ENCODE measurements at places on chromosomes 12 and 14.
A peak's percentile ranks its signal among the peaks of the same experiment; 100 is the strongest.

- no peak for DNase-seq
Observed at GRCh38 chr12:129331356-129332085, 478.2 kb downstream of the GLT1D1 start.

- DNase-seq: no peak
Observed at GRCh38 chr12:121214855-121215745, 5.2 kb downstream of the P2RX4 start.

DNA sequence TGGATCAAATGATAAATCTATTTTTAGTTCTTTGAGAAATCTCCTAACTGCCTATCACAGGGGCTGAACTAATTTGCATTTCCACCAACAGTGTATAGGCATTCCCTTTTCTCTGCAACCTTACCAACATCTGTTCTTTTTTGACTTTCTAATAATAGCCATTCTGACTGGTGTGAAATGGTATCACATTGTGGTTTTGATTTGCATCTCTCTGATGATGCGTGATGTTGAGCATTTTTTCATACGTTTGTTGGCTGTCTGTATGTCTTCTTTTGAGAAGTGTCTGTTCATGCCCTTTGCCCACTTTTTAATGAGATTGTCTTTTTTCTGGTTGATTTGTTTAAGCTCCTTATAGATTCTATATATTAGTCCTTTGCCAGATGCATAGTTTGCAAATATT lies 67.1 kb downstream of the IFNG-AS1 start:
- DNase-seq: no peak

DNA sequence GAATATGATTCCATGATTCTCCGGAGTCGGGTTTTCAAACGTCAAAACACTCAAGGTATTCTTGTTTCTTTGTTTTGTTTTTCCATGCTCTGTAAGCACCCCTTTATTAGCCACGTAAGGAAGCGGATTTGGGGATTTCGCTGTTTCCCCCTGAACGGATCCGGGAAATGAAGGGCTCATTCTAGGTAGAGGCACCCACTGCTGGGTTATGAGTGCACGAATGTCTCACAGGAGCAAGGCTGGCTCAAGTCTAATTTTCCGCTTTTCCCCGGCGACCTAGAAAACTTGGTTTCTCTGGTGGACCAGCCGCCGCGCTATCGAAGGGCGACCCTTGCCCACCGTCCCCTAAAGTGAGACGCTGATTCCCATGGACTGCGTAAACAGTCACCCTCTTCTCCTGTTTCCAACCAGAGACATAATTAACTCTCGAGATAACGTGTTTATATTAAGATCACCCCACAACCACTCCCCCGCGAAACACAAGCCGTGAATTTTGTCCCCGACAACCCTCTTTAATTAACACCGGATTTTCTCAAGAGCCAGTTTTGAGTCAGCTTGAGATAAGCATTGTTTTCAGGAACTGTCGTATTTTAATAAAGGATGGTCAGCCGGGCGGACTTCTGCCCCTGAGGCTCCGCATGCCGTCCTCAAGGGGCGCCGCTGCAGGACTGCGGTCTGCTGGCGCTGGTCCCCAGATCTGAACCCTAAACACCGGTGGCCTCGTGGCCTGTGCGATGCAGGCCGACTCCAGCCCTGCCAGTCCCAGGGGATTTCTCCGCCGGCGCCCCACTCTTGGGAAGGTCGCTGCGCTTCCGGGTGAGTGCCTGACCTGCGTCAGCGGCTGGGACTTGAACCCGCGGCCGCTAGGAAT lies 515 bp upstream of the ABCC9 start:
- DNase-seq: no peak

DNA sequence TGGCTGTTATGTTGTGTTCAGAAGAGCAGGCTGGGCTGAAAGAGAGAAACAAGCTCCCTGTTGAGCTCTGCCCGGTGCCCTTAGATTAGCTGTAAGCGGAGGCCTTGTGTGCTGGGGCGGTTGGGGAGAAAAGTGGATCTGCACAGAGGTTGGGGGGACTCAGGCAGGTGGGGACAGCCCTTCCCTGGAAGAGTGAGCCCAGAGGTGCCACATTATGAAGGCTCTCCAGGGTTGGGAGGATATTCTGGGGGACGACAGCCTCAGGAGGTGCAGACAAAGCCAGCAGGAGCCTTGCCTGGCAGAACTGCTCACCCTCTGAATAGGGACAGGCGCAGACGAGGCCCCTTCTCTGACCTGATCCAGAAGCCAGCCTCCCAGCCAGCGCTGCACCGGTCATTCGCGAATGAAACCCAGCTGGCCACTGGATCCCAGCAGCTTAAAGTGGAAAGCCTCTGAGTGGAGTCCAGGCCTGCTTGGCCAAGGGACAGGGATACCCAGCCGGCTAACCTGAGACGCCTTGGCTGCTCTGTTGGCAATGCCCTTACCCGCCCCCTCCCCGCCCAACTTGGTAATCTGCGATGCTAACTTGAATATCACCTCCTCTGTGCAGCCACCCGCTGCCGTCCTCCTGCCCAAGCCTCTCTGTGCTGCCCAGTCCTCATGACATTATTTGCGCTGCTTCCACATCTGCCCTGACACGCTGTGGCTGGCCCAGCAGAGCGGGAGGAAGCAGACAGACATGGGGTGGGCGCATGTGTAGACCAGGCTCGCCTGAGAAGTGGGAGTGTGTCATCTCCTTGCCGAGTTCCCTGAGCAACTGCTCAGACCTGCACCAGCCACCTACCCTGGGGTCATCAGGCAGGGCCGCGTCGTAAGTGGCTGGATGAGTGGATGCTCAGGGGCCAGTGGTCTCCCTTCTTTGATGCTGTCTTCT lies 5.6 kb downstream of the HIP1R start:
- DNase-seq: no peak

DNA sequence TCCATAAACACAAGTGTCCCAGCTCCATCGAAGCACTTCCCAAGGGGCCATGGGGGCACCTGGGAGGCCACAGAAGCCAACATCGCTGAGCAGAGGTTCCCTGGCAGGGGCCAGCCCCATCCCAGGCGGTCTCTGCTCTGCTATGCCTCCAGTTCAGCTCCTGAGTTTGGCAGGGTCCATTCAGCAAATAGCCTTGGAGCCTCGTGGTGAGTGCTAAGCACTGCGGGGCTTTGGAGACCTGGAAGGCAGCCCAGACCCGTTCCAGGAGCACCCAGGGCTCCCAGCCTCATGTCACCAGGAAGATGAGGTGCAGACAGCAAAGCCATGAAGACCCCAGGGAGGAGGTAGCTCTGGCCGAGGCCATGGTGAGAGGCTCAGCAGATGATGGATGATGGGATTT lies 109.5 kb downstream of the LGMN start:
- no peak for DNase-seq

GRCh38 chr12:112307317-112308011 lies 74.8 kb downstream of the HECTD4 start:
- no peak for DNase-seq

GRCh38 chr12:104741077-104741476 lies 217.0 kb downstream of the SLC41A2 start:
- DNase-seq: no peak

DNA sequence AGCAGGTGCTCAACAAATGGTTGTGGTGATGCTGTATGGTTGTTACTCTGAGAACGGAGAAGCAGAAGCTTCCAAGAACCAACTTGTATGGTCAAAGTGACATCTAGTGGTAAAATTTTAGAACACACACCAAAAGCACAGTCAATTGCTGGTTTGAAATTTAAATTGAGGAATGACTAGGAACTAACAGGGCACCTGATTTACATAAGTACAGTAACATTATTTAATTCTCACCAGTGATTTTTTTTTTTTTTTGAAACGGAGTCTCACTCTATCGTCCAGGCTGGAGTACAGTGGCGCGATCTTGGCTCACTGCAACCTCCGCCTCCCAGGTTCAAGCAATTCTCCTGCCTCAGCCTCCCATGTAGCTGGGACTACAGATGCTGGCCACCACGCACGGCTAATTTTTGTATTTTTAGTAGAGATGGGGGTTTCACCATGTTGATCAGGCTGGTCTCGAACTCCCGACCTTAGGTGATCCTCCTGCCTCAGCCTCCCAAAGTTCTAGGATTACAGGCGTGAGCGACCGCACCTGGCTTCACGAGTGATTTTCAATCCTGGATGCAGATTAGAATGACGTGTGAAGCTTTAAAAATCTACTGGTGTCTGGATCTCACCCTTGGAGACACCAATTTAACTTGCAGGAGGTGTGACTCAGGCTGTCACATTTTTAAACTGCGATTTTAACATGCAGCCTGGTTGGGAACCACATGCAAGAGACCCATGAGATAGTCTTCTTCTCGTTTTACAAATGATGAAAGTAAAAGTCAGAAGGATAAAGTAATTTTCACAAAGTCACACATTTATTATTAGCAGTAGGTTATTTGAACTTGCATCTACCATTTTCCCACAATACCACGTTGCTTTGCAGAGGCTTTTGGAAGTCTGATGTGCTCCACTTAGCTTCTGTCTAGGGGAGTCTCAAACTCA lies 14.1 kb upstream of the NUMB start:
- DNase-seq: peak; percentile 56

DNA sequence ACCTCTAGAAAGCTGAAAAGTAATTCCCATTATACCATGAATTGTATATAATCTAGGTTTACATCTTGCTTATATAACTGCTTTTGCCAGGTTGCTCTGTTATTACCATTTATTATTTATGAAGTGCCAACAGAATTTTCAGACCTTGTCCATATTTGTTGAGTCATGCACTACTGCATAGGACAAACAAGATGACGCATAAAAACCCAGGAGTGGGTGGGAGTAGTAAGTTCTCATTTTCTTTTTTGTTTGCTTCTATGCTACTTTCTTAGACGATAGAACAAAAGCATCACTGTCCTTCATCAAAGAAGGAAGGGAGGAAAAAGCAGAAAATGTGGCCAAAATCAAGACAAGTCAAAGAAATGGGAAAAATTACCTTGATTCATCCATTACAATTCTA lies 119.0 kb upstream of the RASSF8 start:
- no peak for DNase-seq

DNA sequence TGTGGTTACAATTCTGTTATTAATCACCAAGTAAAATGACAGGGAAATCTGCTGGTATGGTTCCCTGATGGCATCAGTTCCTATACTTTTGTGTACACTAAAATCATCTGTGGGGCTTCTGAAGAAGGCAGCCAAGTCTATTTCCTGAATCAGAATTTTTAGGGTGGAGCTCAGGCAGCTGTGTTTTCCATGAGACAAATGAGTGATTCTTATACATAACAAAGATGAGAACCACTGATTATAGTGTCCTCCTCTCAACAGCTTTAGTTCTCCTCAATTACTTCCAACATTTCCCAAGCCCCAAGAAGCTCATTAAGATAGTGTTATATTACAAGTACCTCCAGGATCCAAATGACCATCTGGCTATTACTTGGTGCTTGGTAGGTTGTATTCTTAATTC lies 64.5 kb upstream of the USP44 start:
- no peak for DNase-seq

GRCh38 chr12:88665071-88665470 lies 84.8 kb upstream of the KITLG start:
- DNase-seq: no peak

GRCh38 chr12:83172866-83173649 lies 486.4 kb downstream of the TMTC2 start:
- DNase-seq: no peak

DNA sequence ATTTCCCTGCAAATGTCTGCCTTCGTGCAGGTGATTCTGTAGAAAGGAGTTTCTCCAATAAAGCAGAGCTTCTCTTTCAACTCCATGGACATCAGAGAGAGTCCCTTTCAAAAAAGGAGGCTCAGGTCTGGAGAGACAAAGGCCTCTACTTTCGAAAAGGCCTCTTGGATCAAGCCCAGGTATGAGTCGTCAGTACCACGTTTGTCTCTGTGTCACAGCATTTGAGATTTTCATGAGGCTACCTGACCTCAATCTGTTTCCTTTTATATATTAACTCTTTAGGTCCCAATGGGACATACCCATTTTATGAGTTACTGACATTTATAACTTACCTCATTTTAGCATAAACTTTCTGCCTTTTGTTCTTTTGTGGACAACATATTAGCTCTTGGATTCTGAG lies 290.8 kb downstream of the RPAP3 start:
- no peak for DNase-seq

GRCh38 chr12:45304514-45305178 lies 88.8 kb downstream of the ANO6 start:
- DNase-seq: no peak

GRCh38 chr12:17609153-17609552 lies 480.8 kb downstream of the RERGL start:
- no peak for DNase-seq

- DNase-seq: no peak
Observed at GRCh38 chr12:47907851-47908454, 3.2 kb upstream of the VDR start.

- no peak for DNase-seq
Observed at GRCh38 chr12:51023625-51024382, 2.4 kb downstream of the SLC11A2 start.

GRCh38 chr14:96576937-96577336 lies 74.8 kb downstream of the PAPOLA start:
- DNase-seq: no peak

DNA sequence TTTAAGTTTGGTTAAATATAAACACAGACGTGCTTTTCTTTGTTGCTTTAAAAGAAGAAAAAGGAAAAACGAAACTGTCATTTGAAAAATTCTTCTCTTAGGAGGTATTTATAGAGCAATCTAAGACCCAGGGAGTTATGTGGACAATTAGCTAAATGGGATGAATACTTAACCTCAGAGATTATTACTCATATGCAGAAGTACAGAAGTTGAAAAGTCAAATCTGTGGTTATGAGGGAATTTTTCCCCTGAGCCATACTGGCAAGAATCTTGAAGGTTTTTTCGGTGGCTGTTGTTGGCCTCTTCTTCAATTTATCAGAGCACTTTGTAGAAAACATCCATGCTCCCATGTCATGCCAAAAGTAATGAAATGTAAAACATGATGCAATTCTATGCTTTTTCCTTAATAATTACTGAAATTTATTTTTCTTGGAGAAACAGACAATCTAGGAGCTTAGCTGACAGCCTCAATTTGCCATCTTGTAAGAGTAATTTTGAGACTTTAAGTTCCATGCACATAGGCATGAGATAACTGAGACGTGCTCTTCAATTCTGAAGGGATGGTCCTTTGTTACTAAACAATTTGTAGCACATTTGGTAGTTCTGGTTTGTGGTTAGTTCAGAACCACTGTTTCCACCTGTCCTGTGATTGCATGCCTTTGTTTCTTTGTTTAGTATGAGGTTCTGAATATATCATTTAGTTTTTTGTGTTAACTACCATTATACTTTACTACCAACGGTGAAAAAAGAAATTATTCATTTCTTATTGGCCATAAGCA lies 126.6 kb downstream of the BCAT1 start:
- DNase-seq: no peak

DNA sequence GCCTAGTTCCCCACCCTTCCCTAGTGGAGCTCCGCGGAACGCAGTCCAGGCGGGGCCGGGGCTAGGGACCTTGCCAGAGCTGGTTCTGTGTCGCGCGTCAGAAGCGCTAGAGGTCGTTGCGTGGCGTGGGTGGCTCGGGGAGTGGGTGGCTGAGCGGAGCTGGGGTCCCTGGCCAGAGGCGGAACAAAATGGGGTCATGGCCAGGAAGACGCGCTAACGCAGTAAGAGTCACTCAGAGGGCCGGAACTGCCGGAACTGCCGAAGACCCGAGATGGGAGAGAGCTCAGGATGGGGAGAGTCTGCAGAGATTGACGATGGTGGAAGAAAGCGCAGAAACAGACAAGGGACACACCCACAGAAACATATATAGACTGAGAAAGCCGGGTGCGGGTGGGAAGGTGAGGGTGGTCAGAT lies 4.8 kb downstream of the DGKA start:
- DNase-seq: no peak

Measured in CD4-positive, alpha-beta T cell treated with Interleukin-6 at 100 ng/mL for 8 hours (primary cell).